Umbilical cord (tissue), 2 donors: ENCODE measurements at places on chromosomes 5 and 9.

DNA sequence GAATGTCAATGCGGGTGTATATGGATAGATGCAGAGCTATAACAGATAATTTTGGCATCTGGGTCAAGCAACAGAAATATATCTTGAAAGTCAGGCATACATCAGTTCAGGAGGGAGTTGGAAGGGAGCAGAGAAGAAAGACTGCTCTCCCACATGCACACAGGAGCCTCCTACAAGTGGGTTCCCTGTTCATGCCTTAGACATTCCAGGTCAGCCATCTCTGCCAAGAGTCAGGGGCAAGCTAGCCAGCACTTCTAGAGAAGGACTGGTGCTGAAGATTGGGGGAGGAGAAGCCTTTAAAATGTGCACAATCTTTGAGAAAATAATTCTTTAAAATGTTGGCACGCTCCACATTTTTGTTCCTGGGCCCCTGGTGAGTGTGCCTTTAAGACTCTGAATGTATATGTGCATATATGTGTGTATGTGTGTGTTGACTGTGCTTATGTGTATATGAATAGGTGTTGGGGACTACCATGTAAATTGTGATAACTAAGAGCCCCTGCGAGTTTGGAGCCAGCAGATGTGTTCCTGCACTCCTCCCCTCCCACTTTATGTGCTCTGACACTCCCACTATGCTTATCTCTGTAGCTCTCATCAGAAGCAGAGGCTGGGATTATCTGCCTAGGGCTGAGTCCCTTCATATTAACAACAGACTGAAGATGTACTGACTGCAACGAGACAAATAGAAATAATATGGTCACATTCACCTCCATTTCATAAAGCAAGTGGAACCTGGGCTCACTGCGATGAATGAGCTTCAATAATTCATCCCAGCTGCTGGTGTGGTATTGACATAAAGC, 21.5 kb upstream of the DELE1 start:
- DNase-seq = peak; percentile 78

DNA sequence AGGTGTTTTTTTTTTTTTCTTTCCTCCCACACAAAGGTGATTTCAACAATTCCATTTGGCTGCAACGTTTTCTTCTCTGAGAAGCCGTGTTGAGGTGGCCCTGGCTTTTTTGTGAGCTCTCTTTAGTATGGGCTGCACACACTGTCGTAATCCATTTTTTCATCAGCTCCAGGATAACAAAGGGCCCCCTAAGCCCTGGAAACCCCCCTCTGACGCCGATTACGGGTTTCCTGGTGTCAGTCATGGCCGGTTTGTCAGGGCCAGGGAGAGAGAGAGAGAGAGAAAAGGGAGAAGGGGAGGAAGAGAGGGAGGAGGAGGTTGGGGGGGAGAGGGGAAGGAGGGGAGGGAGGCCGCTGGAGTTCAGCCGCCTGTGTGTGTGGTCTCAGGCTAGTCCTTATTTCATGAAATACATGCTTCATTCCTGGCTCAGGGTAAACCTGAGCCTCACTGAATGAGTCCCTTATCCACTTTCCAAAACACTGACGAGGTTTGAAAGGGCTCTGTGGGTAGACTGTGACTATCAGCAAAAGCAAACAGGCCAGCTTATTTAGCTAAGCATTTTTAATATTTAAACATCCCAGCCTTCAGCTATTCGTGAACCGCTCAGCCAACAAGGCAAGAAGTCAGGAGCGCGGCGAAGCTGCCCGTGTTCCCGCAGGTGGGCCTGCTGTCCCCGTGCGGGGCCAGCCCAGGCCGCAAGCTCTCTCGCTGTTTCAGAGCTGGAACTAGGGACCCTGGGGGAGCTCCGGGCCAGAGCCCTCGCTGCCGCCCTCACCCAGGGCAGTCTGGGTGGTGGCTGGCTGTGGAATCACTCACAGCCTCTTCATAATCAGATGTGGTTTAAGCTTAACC, 172.8 kb downstream of the ERCC6L2 start:
- peak; percentile 74 for DNase-seq

DNA sequence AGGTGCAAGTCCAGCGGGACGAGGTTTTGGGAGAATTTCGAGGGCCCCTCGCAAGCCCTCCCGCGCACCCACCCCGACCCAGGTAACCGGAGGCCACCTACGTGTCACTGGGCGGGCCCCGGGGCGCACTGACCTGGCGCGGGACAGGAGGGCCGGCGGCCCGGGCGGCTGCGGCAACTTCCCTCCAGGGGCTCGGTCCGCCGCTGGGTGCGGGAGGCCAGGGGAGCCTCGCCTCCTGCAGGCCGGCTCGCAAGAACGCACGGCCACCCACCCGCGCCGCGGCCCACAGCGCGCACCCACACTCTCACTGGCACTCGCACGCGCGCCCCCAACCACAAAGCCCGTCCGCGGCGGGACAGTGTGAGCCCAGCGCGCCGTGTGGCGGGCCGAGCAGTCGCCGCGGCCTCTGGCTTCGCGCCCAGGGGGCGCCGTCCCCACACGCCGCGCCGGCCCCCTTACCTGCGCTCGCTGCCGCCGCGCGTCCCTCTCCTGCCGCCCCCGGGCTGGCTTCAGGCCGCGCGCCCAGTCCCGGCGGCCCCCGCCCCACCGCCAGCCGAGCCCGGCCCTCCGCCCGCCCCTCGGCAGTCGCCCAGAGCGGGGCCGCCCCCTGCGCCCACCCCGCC, 451 bp downstream of the LPAR1 start:
- peak; percentile 34 for DNase-seq

- DNase-seq = peak; percentile 50
These were observed at the start of gene GCNT4 for GRCh38 chr5:75052192-75053053. GCNT4 (minus strand) TSS chr5:75052558; CDS start chr5:75030037, 22,521 bp downstream.

GRCh38 chr9:108972626-108973209, 38.5 kb downstream of the ABITRAM start:
- peak; percentile 74 for DNase-seq
